ENCODE measurements at places on chromosomes 1 and 21.

DNA sequence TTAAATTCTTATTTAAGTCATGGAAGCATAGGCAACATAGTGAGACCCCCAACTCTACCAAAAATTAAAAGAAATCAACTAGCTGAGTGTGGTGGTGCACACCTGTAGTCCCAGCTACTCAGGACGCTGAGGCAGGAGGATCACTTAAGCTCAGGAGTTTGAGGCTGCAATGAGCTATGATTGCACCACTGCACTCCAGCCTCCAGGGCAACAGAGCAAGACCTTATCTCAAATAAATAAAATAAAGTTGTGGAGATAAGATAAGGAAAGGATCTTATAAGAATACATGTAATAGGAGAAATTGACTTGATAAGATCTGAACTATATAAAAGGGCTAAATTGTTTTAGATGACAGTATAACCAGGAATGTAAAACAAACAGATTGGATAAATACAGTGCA, 2.3 kb upstream of the BATF3 start:
- DNase-seq = peak; percentile 41

DNA sequence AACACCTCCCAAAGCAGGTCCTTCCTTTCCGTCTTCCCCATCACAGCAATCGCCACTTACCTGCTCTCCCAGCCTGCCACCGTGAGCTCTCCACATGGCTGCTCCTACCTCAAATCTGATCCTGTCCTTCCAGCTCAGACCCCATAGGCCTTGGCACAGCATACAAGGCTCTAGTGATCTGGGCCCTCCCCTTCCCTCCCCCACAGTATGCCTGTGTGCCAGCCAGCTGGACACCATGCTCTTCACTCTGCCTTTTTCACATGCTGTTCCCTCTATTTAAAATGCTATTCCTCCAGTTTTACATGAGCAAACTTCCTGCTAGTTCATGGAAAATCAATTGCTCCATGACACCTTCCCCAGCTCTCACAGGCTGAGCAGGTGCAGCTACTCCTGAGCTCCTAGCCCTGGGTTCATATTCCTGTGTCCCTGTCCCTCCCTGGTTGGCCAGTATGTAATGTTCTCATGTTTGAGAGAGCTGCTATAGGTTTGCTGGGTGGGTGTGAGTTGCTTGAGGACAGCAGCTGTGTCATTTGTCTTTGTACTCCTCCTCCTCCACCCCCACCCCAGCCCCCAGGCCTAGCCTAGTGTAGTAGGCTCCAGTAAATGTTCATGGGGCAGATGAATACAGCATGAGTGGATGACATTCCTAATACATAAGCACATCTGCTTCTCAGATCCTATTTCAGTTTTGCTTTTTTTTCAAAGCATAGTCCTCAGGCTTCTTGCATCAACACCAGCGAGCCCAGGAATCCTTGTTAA, 6.3 kb upstream of the TNNT2 start:
- peak; percentile 89 for DNase-seq

GRCh38 chr1:30328401-30329262, 394.8 kb downstream of the MATN1 start:
- no peak for DNase-seq

GRCh38 chr1:166272155-166272554, 105.4 kb upstream of the FAM78B start:
- no peak for DNase-seq

GRCh38 chr1:8816831-8817411, 519 bp downstream of the RERE start:
- DNase-seq = peak; percentile 33
